Myocyte (in vitro differentiated cells): ENCODE measurements at places on chromosomes 12 and 14. TPM values are rescaled to one million over a fixed set of nuclear protein-coding genes. Genes with fewer than 3 reads are reported as not detected.

SMIM41 gene
- total RNA-seq, result not detected in 2 replicates

TMEM179 gene
- total RNA-seq, result not detected in 2 replicates

LRRC10 gene
- not detected in 2 replicates for total RNA-seq

MMP14 gene
- 423 and 532 TPM in 2 replicates for total RNA-seq

KRT82 gene
- total RNA-seq, result not detected in 2 replicates

GPR84 gene
- total RNA-seq, result not detected in 2 replicates

AP5M1 gene
- total RNA-seq, result 26.2 and 31.7 TPM in 2 replicates

HNF1A gene
- total RNA-seq, result not detected in 2 replicates

PLD4 gene
- 0.10 TPM in 1 of 2 replicates, not detected in the other for total RNA-seq

RDH16 gene
- 0.10 and 0.13 TPM in 2 replicates for total RNA-seq

SYT1 gene
- 29.6 and 44.6 TPM in 2 replicates for total RNA-seq

CYP27B1 gene
- 1.2 TPM in 1 of 2 replicates, not detected in the other for total RNA-seq

GYS2 gene
- total RNA-seq, result not detected in 2 replicates

SERPINA9 gene
- total RNA-seq, result not detected in 2 replicates

AQP6 gene
- 0.05 TPM in 1 of 2 replicates, not detected in the other for total RNA-seq

RNASE11 gene
- not detected in 2 replicates for total RNA-seq

CLEC9A gene
- total RNA-seq, result not detected in 2 replicates

IL31 gene
- total RNA-seq, result not detected in 2 replicates

EIF2S3B gene
- total RNA-seq, result 0.62 and 0.83 TPM in 2 replicates

DNA sequence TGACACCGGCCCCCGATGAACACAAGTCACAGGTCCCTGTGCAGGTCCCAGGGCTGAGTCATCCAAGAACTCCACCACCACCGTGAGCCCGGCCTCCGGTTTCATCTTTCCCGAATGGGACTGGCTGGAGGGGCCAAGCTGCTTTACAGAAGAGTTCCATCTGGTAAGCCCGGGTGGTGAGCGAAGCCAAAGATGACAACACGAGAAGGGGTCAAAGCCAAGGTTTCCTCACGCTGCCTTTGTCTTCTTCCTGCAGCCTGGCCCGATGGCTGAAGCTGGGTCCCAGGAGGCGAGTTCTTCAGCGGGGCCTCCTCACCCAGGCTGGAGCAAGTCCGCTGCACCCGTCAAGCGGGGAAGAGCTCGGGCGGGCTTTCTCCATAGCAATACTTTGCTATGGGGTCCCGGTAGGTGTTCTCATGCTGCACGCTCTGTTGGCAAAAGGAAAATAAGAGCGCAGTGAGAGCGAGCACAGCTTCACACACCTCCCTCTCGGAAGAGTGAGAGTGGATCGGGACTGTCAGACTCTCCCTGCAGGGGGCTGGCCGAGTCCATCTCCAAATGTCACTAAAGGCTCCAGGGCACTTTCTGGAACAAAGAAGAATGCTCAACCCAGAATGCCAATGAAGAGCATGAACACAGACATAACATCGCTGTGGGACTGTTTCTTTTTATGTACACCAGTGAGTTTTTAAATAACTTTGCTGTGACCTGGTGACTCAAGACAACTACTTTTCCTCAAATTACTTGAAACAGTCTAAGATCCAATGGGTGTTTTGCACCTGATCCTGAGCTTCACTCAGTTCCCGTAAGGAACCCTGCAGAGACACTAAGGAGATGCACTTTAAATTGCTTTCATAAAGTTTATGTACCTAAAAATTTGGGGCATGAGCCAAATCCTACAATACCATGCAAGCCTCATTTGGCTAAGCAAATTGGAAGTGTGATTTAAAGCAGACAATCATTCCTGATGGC is 20.1 kb downstream of the SPRING1 start:
- DNase-seq, result peak; percentile 44

DNA sequence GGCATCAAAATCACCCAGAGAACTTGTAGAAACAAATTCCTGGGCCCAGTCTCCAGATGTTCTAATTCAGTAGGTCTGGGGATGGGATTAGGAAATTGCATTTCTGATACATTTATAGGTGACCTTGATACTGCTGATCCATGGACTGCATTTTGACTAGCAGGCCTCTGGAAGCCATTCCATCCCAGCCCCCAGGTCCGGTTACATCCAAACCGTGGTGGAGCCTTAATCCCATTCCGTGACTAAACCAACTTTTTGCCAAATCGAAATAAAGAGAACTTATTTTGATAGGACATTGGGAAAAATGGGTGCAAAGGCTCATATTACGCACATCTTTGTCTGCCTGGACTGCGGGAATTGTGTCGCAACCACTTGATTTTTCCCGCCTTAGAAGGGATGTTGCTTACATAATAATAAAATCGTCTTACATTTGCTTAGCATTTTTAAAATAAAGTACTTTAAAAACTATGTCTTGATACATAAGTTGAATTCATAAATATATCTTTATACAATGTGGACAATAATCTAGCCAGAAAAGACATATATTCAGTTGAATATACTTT is 5.8 kb upstream of the KCNA5 start:
- DNase-seq, result no peak

- no peak for DNase-seq
Observed at GRCh38 chr14:106625186-106625585, 1098.8 kb downstream of the TMEM121 start.

GRCh38 chr14:92373336-92373735 is 50.4 kb downstream of the SLC24A4 start:
- no peak for DNase-seq

DNA sequence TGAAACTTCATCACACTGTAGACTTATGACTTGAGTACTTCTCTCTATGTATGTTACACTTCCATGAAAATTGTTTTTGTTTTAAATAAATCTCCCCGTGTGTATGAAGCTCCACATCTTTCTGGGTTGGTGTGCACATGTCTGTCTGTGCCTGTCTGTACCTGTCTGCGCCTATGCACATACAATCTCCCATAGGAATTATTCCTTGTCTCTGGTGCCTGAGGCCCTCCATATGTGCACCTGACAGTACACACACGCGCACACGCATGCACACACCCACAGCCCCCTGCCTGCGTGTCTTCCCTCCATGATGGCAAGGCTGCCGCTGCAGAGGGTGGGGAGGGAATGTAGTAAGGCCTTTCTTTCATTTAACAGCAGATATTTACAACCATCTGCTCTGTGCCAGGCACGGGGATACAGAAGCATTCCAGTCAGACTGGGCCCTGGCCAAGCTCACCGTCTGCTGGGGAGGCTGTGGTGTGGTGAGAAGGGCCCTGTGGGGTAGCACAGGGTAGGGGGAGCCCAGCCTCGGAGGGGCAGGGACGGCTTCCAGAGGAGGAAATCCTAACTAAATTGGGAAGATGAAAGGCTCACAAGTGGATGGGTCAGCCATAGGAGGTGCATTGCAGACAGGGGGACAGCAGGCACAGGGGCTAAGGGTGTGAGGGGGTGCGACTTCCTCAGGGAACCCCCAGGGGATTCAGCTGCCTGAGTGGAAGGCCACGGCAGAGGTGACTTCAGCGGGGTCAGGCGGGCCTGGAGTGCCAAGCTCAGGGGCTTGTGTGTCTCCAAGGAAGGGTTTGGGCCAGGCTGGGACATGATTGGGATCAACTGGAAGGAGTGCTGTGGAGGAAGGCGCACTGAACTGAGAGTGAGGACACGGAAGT is 26.1 kb downstream of the KRT8 start:
- no peak for DNase-seq

- DNase-seq, result no peak
Observed at GRCh38 chr12:98126637-98127335, 388.6 kb upstream of the TMPO start.

DNA sequence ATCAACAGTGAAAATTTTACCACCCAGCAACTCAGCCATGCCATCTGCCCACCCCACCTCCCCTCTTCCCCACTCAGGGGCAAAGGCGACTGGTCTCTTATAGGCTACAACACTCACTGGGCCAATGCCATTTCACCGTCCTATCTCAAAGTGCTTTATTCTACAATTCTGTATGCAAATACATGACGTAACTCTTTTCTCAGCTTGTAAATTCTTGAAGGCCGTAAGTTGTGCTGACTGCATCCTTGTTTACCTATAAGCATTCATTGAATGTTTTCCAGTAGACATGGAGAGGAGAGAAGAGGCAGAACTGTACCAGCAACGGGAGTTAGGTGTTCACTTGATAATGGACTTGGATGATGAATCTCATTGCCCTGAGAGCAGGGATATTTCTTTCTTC is 15.6 kb downstream of the BCL2L14 start:
- DNase-seq, result no peak

DNA sequence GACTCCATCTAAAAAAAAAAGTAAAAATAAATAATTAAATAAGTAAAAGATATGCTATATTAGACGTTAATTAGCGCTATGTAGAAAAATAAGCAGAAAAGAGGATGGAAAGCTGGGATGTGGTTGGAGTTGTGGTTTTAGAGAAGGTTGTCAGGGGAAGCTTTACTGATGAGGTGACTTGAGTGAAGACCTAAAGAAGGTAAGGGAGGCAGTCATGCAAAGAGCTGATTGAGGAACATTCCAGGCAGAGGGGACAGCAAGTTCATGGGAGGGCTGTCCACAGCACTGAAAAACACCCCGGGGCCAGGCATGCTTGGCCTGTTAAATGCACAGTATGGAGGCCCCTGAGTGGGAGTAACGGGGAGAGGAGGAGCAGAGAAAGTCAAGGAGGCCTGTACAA is 15.7 kb downstream of the SMAGP start:
- no peak for DNase-seq

DNA sequence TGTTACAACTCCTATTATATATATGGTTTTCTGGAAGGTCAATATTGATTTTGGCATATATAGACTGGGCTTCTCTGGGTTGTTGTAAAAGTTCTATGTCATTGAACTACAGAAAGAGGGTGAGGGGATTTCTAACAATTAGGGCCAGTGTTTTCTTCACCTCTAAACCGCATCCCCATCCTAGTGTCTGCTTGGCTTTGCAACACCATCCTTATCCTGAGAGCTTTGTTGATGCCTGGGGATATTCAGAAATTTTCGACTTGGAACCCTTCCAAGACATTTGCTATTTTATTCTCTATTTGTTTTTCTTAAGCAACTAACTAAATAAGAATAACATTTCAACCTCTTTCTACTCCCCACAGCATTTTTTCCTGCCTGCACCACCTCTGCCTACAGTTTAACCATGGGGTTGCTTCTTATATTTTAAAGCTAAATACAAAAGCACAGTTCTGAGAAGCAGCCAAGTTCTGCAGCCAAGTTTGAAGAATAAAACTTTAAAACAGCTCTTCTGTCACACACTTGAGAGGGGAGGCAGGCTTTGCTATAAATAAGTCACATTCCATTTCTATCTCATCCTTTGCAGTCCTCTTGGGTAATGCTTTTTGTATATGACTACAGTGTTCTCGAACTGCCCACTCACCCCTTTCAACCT is 53.4 kb downstream of the RGS6 start:
- DNase-seq, result no peak

GRCh38 chr12:121578230-121579189 is 2.3 kb downstream of the KDM2B start:
- no peak for DNase-seq

GRCh38 chr12:1471224-1471623 is 123.2 kb downstream of the FBXL14 start:
- no peak for DNase-seq

GRCh38 chr12:123231931-123232330 is 1.0 kb downstream of the MPHOSPH9 start:
- no peak for DNase-seq

GRCh38 chr14:61566537-61567225 is 128.6 kb upstream of the HIF1A start:
- peak; percentile 60 for DNase-seq

- no peak for DNase-seq
Observed at GRCh38 chr12:115118177-115118724, 434.3 kb upstream of the TBX3 start.

DNA sequence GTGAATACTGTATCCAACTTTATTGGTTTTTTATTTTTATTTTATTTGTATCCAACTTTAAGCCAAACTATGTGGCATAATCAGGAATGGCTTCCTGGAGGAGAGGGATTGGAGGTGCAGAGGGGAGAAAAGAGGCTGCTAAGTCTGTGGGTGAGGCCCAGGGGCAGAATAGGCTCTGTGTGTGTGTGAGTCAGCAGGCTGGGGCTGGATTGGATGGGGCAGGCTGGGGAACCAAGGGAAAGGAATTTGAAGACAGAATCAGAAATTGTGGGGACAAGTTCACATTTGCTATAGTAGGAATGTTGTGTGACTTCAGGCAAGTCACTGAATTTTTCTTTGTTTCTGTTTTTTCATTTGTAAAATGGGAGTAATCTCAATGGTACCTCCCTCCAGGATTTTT is 12.8 kb upstream of the RILPL1 start:
- no peak for DNase-seq

DNA sequence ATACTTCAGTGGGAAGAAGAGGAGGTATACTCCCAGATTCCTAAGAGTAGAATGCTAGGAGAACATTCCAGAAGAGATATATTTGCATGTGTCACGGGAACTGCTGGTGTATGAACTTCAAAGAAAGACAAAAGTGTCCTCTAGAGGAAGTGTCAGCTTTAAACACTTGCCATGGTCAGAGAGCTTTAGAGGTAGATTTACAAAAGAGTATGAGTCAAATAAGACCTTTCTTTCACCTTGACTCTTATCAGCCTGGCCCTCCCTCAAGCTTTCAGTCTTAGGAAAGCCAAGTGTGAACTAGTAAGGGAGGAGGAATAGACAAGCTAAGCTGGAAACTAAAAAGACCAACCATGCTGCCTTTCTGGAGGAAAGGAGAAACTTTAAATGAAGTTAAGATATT is 34.7 kb downstream of the COX8C start:
- no peak for DNase-seq

- no peak for DNase-seq
Observed at GRCh38 chr12:40691913-40692764, at the start of gene CNTN1. TSS of gene CNTN1 (plus strand) at chr12:40692439.

- DNase-seq, result peak; percentile 29
Observed at GRCh38 chr14:32998433-32998832, 59.8 kb downstream of the NPAS3 start.

GRCh38 chr14:33554988-33555387 is 395.9 kb downstream of the EGLN3 start:
- no peak for DNase-seq

DNA sequence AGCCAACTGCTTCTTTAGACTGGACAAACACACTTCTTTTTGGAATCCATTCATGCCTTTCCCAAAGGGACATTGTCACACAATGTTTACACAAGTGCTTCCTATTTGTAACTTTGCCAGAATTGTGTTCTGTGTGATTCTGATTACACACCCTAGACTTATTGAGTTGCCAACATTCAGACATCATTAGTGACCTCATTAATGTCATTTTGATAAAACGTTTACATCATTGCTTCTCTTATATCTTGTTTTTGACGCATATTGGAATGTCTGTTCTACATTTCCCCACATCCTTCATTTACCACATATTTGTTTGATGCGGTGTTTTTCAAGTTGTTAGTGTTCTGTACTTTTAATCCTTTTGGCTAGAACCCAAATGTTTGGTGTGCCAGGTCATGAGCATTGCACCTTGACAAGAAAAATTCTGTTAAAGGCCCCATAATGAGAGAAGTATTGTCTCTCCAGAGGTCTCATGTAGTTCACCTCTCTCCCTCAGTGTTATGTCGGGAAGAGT is 305.5 kb downstream of the AEBP2 start:
- peak; percentile 11 for DNase-seq

GRCh38 chr14:29822430-29822709 is 105.3 kb downstream of the PRKD1 start:
- DNase-seq, result no peak
